ENCODE measurements at places on chromosomes 7 and 10.

DNA sequence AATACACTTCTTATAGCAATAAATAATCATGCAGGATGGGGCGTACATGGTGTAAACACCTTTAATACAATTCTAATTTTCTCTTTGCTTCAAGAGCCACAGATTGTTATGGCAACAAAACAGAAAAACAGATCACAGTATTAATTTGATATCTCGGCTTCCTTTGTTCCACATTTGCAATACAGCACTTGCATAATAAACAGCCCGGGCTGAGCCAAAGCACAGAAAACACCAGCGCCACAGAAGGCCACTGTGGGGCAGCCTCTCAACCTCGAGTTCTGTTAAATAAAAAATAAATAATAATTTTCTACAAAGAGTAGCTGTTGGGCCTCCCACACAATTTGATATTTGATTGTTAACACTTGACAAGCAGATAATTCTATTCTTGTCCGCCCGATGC, 255.9 kb downstream of the USP6NL start:
- DNase-seq: no peak

DNA sequence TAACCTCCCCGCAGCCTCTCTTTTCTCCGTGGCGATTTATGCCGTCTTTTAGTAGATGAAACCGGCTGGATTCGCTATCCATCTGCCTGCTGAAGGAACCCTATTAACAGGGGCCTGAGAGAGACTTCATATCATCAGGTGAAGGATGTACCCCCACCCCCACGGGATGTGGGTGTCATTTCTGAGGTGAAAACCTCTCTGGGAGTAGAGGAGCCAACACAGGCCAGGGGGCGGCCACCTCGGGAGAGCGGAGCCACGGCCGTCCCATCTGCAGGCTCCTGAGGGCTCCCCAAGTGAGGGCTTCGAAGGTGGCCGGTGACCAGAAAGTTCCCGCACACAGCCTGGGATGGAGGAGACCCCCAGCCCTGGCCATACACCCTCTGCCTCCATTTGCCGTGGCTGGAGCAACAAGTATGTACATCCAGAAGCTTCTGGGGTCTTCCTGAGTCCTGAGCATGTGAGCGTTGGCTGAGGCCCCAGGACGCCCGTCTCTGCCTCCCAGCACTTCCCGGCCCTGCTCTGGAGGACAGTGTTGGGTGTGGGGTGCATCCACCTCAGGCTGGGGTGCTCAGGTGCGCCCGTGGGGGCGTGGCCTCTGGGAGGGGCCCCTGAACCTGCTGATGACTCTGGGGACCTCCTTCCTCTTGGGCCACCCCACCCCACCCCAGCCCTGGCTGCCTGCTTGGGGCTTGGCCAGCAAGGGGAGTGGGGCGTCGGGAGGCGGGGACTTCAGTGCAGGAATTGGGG, 84.7 kb downstream of the NKX6-2 start:
- no peak for DNase-seq

GRCh38 chr7:68133045-68133444, 1136.4 kb downstream of the TYW1 start:
- no peak for DNase-seq

DNA sequence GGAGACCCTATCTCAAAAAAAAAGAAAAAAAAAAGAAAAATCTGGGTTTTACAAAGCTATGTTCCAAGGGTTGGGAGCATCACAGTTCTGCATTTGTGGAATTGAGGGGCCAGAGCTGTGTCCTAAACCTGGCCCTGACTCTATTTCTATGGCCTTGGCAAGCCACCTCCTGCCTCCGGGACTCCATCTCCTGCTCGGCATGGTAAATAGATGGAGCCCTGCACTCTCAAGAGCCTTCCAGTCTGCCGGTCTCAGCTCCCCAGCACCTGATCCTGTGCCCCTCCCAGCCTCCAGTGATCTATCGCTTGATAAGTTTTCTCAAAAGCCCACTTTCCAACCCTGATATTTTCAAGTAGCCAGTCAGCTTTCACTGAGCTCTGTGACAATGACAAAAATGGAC, 43.0 kb downstream of the KCNH2 start:
- DNase-seq: no peak

DNA sequence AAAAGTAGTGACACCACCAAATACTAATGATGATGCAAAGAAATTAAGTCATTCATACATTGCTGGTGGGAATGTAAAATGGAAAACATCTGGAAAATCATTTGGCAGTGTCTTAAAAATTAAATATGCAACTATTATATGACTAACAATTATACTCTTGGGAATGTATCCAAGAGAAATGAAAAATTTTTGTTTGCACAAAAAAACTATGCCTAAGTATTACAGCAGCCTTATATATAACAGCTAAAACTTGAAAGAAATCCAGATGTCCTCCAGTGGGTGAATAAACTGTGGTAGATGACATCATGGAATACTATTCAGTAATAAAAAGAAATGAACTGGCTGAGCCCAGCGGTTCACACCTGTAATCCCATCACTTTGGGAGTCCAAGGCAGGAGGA, 132.0 kb downstream of the NEBL start:
- no peak for DNase-seq

GRCh38 chr7:106329971-106330733, 45.4 kb upstream of the NAMPT start:
- DNase-seq: peak; percentile 42

DNA sequence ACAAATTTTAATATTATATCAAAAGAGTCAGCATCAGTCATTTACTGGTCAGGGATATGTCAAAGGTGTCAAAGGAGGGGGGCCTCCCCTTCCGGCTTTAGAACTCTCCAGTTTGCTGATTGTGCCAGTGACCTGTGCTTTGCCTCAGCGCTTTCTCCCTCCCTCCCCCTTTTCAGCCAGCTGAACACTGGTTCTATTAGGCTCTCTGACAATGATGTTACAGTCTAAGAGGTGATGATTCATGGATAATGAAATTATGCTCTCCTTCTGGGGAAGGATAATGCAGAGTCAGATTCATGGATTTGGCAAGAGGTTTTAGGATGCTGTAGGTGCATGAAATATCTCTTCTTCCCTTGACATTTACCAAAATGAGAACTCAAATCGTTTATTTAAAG, 6.1 kb downstream of the LRRTM3 start:
- DNase-seq: no peak

- no peak for DNase-seq
These were observed 28.3 kb downstream of the HIPK2 start for GRCh38 chr7:139749545-139749944.

All from AG20443 (cell line).